ENCODE measurements at places on chromosomes 3 and 15. TPM values are rescaled to one million over a fixed set of nuclear protein-coding genes. Genes with fewer than 3 reads are reported as not detected.

Gene SLC12A1
- 0.67 TPM for polyA plus RNA-seq

Gene MINAR1
- 3.1 TPM for polyA plus RNA-seq

Gene REC114
- not detected for polyA plus RNA-seq

Gene ROBO2
- polyA plus RNA-seq, result 55.5 TPM

Gene XYLB
- 0.50 TPM for polyA plus RNA-seq

Gene CHRNA3
- polyA plus RNA-seq, result 2.4 TPM

Gene CD86
- not detected for polyA plus RNA-seq

Gene CCR2
- polyA plus RNA-seq, result not detected

Gene GNAT1
- polyA plus RNA-seq, result not detected

Gene LTF
- polyA plus RNA-seq, result not detected

Gene LYZL4
- polyA plus RNA-seq, result not detected

Gene SPG21
- polyA plus RNA-seq, result 67.7 TPM

Gene GATA2
- not detected for polyA plus RNA-seq

Gene GP9
- polyA plus RNA-seq, result not detected

Gene DPPA2
- not detected for polyA plus RNA-seq

Gene ERICH6
- polyA plus RNA-seq, result not detected

Gene PFN2
- polyA plus RNA-seq, result 542 TPM

Data from neural cell (in vitro differentiated cells).